ENCODE measurements at places on chromosomes 12 and 14.

- no peak for DNase-seq
Observed at GRCh38 chr12:66144791-66145754, 14.5 kb upstream of the LLPH start.

DNA sequence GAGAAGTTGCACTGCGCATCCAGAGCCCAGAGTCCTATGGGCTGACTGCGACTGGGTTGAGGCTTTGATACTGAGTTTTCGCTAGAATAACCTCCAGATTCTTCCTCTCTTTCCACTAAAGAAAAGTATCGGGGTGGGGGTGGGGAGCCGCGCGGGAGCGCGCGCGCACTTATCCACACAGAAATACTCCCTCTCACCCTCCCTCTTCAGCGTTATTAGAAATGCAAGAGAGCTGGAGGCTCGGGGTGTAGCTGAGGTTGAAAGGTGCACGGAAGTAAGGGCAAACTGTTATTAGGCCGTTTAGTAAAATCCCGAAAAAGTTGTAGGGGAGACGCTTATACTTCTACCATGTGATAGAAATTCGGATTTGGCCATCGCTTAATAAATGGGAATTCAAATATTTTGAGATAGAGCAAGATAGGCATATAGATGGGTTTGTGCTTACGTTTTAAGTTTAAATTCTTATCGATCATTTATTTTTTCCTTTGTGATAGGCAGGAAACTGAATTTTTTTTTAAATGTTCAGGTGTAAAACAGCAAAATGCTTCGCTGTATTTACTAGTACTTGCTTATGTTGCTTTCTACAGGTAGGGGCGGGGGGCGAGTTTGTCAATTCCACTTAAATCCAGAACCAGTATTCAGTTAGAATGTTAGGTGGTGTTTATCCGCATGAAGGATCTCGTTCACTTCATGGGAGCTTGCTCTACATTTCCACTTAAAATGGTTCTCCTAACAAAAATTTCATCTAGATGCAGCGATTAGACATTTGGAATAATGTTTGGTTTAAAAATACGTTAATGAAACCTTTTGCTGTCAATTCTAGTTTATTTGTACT lies 1.1 kb downstream of the ARHGAP5 start:
- peak; percentile 22 for DNase-seq

- DNase-seq = peak; percentile 17
Observed at GRCh38 chr14:61537563-61538463, 157.5 kb upstream of the HIF1A start.

GRCh38 chr12:6092784-6093722 lies 31.4 kb downstream of the VWF start:
- DNase-seq = no peak

- DNase-seq = no peak
Observed at GRCh38 chr12:33628087-33628486, 188.5 kb upstream of the SYT10 start.

GRCh38 chr12:41162461-41162860 lies 25.7 kb upstream of the PDZRN4 start:
- DNase-seq = no peak

DNA sequence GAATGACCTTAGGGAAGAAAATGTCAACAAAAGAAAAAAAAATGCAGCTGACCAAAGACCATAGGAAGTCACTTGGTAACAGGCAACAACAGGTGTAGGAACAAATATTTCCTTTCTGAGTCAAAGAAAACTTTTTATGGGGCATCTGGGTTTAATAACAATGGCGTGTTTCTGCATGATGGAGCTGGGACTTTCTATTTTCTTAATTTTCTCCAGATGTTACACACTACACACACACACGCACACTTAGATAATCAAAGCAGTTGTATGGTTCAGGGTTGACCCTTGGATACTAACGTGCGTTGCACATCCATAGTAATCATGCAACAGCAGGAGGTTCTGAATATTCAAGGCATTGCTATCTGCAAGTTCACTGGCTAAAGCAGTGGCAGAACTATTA lies 47.9 kb upstream of the NTF3 start:
- no peak for DNase-seq

GRCh38 chr14:56351861-56352260 lies 227.7 kb upstream of the TMEM260 start:
- DNase-seq = no peak

GRCh38 chr12:59056966-59057365 lies 136.7 kb upstream of the LRIG3 start:
- no peak for DNase-seq

DNA sequence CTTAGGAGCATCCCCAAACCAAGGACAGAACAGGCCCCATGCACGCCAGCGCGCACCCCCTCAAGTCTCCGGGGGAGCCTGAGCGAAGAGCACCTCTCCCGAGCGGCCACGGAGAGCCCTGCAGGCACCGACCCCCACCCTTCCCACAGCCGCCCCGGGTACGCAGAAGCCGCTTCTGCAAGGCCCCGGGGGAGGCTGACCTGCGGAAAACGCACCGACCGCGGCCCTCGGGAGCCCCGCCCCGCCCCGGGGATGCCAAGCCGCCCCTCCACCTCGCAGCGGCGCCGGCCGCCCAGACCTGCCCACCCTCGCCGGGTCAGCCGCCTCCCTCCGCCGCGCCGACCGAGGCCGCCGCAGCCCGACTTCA lies 385 bp downstream of the CAPRIN2 start:
- DNase-seq = no peak

GRCh38 chr12:118325081-118325480 lies 47.6 kb downstream of the TAOK3 start:
- DNase-seq = no peak

GRCh38 chr14:32986791-32987540 lies 48.3 kb downstream of the NPAS3 start:
- DNase-seq = no peak

DNA sequence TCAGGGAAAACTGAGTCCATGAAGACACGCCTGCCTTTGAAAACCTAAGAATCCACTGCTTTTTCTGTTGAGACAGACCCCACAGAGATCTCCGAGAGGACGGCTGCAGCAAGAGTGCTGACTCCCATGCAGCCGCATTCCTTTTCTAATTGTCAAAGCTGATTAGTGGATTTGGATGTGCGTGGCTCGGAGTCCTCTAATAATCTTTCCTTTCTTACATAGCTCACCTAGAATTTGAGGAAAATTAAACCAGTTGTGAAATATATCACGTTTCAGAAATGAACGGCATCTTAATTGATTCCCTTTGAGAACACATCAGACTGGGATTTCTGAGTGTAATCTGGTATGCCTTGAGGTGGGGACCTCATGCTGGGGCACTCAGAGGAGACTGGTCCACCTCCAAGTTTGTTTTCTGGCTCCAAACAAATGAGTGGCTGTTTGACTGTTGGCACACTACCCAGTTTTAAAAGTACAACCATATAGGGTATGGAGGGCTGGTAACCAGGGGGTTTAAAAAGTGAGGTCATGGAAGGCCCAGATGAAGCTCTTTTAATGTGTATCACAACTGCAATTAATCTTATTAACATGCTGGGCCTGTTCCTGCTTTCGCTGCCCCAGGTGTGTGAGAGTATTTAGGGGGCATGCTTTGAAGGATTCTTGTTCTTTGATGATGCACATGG lies 63.3 kb downstream of the RASSF3 start:
- DNase-seq = no peak

DNA sequence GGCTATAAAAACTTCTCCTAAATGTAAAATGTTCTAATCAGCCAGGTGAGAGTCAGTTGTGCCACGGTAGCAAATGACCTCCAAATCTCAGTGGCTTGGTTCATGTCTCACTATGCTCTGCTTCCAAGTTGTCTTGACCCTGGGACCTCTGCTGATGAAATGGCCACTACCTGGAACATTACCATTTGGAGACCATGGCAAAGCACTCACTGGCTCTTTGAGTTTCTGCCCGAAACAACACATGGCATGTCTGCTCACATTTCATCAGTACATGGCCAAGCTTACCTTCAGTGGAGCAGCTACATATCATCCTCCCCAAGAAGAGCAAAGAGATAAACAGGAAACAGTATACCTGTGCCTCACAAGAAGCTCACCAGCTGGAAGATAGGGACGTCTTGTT lies 40.2 kb downstream of the PLEKHG7 start:
- no peak for DNase-seq

GRCh38 chr14:100342195-100342594 lies 19.1 kb downstream of the SLC25A47 start:
- peak; percentile 9 for DNase-seq

GRCh38 chr12:13377698-13378097 lies 181.2 kb downstream of the EMP1 start:
- DNase-seq = no peak

- no peak for DNase-seq
Observed at GRCh38 chr12:39327510-39327909, 115.4 kb downstream of the KIF21A start.

DNA sequence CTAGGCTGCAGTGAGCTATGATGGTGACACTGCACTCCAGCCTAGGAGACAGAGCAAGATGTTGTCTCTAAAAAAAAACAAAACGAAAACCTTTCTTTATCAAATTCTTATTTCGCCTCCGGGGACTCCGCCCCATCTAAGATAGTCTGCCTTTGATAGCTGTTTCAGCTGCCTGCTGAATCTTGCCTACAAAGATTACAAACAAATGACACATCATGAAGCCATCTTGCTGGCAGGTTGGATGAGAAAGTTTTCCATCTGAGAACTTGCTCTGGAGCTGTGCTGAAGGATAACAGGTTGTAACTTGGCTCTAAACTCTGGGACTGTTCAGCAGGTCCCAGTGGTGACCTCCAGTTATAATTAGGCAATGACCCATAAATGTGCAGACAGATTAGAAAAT lies 41.8 kb upstream of the AEBP2 start:
- no peak for DNase-seq

DNA sequence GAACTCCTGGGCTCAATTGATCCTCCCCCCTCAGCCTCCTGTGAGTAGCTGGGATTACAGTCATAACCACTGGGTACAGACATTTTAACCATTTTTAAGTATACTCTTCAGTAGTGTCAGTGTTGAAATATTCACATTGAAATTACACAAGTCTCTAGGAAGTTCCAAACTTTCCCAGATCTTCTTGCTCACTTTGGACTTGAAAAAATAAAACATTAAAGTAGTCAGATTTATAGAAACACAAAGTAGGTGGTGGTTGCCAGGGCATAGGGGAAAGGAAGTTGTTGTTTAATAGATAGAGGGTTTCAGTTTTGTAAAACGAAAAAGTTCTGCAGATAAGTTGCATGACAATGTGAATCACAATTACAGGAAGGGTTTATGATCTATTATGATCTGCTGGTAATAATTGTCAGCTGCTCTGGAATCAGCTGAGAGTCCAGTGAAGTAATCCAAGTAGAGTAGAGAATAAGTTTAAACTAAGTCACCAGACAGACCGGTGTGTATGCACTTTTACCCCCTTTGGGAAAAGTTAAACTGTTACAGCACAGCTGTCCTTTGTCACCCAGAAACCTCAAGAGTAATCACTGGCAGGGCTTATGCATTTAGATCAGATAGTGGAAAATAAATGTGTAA lies 27.4 kb downstream of the PCNX1 start:
- DNase-seq = peak; percentile 39

- DNase-seq = peak; percentile 60
Observed at GRCh38 chr12:121578230-121579189, 2.3 kb downstream of the KDM2B start.

- DNase-seq = no peak
Observed at GRCh38 chr14:75578786-75579337, 442 bp downstream of the FLVCR2 start.

DNA sequence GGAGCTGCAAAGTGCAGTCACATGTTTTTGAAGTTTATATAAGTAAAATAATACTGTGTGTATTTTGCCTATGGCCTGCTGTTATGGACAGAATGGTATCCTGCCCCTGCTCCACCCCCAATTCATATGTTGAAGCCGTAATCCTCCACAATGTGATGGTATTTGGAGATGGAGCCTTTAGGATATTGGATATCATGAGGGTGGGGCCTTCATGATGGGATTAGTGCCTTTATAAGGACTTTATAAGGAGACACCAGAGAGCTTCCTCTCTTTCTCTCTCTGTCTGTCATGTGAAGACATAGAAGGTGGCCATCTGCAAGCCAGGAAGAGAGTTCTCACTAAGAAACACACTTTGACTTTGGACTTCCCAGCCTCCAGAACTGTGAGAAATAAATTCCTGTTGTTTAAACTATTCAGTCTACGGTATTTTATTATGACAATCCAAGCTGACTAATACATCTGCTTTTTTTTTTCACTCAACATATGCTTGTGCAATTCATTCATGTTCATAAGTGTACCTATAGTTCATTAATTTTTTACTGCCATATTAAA lies 3.1 kb upstream of the CHPT1 start:
- no peak for DNase-seq

- DNase-seq = no peak
Observed at GRCh38 chr14:92247341-92247740, 75.6 kb upstream of the SLC24A4 start.

DNA sequence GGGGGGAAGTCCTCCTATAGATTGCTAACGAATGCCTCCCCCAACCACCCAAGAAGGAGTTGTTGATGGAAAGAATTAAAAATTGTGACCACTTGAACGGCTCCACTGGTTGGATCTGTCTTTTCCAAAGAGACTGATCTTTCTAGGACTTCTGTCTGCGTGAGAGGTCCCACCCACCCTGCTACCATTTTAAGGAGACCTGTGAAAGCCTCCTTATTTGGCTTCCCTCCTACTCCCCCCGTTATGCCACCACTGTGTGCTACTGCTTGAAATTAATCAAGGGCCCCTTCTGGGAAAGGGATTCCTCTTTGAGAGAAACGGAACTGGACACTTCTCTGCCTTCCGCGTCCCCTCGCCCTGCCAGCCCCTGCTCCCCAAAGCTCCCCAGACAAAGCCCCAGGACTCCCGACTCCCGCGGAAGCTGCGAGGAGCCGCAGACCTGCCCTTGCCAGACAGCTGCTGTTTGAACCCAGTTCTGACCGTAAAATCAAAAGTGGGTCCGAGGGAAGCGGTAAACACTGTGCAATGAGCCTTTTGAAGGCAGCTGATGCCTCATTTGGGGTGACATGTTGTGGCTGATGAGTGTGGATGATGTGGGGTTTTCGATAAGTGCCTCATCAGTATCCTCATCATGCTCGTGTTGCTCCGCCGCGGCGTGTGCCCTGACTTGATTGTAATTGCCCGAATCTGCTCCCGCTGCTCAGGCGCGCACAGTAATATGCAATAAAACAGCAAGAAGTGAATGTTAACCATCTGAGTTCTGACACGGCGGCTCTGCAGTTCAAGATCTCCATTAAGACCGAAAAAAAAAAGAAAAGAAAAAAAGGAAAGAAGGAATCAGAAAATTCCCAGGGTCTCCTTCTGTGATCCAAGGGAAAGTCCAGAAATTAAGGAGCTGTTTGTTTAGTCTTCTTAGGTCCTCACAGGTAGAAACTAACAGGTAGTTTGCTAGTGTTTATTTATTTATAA lies 48.2 kb downstream of the MBIP start:
- DNase-seq = peak; percentile 5

- DNase-seq = no peak
Observed at GRCh38 chr14:100403802-100404365, 80.7 kb downstream of the SLC25A47 start.
